ENCODE measurements at places on chromosomes 12 and 14.

GRCh38 chr12:114226241-114226928 is 179.6 kb downstream of the TBX5 start:
- DNase-seq: no peak

- DNase-seq: no peak
Observed at GRCh38 chr12:54940727-54941315, 43.7 kb downstream of the TESPA1 start.

DNA sequence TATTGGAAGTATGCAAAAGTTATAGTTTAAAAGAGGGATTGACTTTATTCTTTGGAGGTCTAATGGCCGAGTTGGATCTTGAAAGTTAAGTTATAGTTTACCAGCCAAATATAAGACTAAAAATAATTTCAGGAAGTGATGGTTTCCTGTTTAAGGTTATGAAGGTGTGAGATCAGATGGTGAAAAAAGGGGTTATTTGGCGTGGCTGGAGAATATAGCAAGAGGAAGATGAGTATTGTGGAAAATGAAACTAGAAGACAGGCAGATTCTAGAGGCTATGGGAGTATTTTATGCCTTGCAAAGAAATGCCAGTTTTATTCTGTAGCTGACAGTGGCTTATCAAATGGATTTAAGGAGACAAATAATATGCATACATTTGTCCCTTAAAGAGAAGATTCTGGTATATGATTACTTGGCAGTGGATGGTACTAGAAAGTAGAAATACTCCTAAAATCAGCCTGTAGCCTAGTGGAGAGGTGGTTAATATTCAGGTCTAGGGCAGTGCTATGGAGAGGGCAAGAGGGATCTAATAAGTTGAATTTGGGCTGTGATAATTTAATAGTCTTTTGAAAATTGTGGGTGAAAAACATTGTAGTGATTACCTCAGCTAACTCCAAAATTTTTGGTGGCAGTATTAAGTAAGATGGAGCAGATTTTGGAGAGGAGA is 1091.8 kb upstream of the ATXN7L3B start:
- no peak for DNase-seq

- no peak for DNase-seq
Observed at GRCh38 chr12:104498211-104498801, 41.6 kb downstream of the CHST11 start.

DNA sequence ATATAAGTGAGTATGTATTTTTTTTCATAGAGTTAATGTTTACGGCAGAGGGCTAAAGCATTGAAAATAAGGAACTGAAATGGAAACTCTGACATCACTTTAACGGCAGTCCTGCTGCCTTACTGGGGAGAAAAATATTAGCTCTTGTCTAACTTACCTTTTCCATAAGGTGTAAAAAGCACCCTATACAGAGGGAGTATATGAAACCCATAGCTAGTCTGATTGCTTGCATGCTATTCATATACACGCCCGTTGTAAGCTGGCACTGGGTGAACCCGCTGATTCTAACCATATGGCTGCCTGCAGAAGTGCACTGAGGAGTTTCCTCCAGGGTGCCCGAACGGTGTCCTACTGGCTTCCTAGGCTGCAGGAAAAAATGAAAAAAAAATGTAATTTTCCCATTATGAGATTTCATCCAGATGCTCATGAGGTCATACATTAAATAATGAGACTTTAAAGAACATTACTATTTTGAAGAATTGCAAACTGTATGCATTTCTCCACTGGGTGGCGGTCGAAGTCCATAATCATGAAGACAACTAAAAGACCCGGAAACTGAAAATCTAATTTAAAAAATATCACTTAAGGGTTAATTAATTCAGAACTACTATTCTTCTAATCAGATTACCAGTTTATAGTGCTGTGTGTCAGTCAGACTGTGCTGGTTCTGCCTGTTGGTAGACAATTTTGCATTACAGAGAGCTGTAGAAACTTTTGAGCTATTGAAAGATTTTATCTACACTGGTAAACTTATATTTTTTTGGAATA is 144.7 kb downstream of the ALX1 start:
- no peak for DNase-seq

DNA sequence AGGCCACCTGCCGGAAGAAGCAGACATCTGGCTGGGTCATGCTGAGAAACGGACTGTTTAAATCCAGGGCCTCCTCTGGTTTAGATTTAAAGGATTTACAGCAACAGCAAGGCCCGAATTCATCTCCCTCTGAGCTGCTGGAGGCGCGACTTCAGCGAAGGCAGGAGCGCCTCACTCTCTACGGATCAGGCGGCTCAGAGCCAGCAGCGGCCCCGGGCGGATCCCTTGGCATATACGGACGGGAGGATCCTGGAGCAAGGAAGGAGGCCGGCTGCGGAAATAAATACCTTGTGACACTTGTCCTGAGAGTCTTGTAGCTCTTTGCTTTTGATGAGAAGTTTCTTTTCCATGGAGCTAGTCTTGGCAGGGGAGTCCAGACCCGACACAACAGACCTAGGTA is 92.4 kb downstream of the CIT start:
- no peak for DNase-seq

GRCh38 chr12:47214771-47215170 is 135.0 kb upstream of the AMIGO2 start:
- DNase-seq: no peak

- DNase-seq: no peak
Observed at GRCh38 chr12:50840809-50841487, 1.8 kb upstream of the TMPRSS12 start.

GRCh38 chr14:22084393-22085281 is 411.0 kb upstream of the OR4E1 start:
- no peak for DNase-seq

DNA sequence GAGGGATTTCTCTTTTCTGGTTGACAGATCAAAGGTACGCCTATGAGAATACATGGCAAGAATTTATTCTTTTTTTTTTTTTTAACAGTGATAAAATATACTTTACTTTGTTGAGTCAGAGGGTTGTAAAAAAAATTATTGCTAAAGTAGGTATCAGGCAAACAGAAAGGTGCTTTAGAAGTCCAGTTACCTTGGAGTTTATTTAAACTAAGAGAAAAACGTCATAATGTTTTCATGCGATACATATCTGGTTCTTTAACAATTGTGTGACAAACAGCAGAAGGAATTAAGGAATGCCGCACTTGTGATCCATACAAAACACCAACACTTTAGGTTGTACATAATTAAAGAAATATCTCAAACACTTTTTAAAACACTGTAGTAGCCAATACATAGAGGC is 94.2 kb downstream of the BORCS5 start:
- DNase-seq: no peak

DNA sequence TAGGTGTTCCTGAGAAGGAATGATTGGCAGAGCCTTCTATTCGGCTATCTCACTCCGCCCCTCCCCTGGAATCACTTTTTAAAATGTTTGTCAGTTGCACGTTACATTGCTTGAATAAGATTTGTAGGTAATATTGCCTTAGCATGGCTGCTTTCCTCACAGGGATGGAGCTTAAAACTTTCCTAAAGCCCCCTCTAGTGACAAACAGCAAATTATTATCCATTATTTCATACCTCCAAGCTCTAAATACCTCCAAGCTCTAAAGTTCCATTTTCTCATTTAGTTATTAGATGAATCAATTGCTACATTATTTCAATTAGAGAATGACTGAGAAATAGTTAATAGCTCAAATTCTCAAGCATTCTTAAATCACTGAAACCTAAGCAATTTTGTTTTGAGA is 5.1 kb upstream of the SPATA7 start:
- DNase-seq: no peak

GRCh38 chr14:64698903-64699302 is 5.3 kb upstream of the PLEKHG3 start:
- no peak for DNase-seq

DNA sequence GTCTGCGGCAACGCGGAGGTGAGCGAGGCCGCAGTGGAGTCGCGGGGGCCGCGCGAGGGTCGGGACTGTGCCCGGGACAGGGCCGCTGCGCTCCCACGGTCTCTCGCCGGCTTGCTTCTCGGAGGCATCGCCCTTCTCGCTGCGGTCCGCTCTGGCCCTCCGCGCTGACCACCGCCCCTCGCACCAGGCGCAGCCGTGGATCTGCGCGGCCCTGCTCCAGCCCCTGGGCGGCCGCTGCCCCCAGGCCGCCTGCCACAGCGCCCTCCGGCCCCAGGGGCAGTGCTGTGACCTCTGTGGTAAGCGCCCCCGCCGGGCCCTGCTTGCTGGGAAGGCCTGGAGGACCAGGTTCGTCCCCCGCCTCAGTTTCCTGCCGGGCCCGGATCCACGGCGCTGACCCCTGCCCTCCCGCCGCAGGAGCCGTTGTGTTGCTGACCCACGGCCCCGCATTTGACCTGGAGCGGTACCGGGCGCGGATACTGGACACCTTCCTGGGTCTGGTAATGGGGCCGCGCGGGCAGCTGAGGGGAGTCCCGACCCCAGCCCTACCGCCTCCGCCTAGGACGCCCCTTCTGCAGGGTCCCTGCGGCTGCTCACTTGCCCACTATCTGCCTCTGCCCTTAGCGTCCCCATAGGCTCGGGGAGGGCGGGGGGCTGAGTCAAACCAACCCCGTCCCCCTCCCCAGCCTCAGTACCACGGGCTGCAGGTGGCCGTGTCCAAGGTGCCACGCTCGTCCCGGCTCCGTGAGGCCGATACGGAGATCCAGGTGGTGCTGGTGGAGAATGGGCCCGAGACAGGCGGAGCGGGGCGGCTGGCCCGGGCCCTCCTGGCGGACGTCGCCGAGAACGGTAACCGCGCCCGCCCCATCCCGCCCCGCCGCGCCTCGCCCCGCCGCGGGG is 7.0 kb downstream of the AMN start:
- DNase-seq: no peak

GRCh38 chr12:73678335-73678734 is 859.3 kb upstream of the ATXN7L3B start:
- DNase-seq: no peak

DNA sequence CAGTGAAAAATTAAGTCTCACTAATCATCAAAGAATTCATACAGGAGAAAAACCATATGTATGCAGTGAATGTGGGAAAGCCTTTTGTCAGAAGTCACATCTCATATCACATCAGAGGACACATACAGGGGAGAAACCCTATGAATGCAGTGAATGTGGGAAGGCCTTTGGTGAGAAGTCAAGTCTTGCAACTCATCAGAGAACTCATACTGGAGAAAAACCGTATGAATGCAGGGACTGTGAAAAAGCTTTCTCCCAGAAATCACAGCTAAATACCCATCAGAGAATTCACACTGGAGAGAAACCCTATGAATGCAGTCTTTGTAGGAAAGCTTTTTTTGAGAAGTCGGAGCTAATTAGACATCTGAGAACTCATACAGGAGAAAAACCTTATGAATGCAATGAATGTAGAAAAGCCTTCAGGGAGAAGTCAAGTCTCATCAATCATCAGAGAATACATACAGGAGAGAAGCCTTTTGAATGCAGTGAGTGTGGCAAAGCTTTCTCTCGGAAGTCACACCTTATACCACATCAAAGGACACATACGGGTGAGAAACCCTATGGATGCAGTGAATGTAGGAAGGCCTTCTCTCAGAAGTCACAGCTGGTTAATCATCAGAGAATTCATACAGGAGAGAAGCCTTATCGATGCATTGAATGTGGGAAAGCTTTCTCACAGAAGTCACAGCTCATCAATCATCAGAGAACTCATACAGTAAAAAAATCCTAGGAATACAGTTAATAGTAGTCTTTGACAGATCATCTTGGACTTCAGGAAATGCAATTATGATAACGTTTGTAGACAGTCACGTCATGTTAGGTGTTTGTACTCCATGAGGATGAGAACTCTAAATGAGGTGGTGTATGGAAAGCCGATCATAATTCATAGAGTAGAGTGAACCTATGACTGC is 21.1 kb downstream of the ZNF84 start:
- DNase-seq: no peak

- no peak for DNase-seq
Observed at GRCh38 chr12:5718073-5718472, 227.0 kb downstream of the ANO2 start.

- DNase-seq: no peak
Observed at GRCh38 chr12:32217354-32218310, 111.0 kb downstream of the BICD1 start.

- DNase-seq: no peak
Observed at GRCh38 chr14:41385797-41386196, 220.9 kb upstream of the LRFN5 start.

GRCh38 chr12:81329085-81329484 is 251.2 kb downstream of the ACSS3 start:
- no peak for DNase-seq

- no peak for DNase-seq
Observed at GRCh38 chr14:28297559-28297958, 469.0 kb upstream of the FOXG1 start.

DNA sequence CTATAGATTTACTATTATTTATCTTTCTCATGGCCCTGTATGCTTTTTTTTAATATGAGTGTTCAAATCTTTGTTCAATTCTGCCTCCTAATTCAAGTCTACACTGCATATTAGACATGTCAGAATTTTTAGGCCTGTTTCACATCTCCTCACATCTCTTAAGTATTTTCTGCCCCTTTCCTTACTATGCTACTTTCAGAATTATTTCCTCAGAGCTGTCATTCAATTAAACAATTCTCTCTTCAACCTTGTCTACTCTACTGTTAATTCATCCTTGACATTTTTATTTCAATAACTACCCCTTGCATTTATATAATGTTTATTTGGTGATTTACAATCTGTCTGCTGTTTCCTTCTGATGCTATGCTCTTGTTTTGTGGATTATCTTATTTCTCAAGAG is 91.1 kb downstream of the CAPZA3 start:
- DNase-seq: no peak

DNA sequence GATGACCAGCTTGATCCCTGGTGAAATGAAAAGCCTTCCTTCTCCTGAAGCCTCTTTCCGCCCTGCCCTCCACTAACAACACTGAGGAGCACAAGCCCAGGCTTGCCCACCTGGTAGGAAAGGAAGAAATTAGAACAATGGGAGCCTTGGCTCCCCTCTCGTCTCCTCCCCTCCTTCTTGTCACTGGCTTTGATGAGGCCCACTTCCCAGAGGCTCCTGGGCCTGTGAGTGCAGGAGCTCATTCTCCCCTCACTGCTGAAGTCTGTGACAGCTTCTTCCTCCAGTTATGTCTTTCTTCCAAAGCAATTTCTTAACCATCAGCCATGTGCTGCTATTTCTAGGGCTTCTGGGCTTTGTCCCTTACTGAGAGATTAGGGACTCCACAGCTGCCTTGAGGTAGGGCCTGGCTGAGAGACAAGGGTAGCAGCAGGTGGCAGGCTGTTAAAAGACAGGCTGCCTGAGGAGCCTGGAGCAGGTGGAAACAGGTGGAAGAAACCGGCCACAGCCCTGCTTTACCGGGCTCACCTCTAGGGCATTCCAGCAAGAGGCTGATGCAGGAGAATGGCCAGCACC is 53.6 kb upstream of the SRSF5 start:
- no peak for DNase-seq

- no peak for DNase-seq
Observed at GRCh38 chr12:38890102-38890855, 15.1 kb downstream of the CPNE8 start.

Measured in D721Med (cell line).